ENCODE measurements at places on chromosomes 5 and 9. TPM values are rescaled to one million over a fixed set of nuclear protein-coding genes. Genes with fewer than 3 reads are reported as not detected.

- no peak overlapping the region for H3K27ac ChIP-seq
- H3K27me3 ChIP-seq, result no peaks in the 10 kb centered on the region
- DNase-seq, result no peak
- H3K4me3 ChIP-seq, result no peak overlapping the region
- H3K36me3 ChIP-seq, result no peaks in the 10 kb centered on the region
Measured at GRCh38 chr5:64534033-64534432, 28.2 kb downstream of the RGS7BP start.

GRCh38 chr9:109166771-109167601 lies at the start of gene FRRS1L:
Gene FRRS1L (minus strand): TSS chr9:109167249. CDS start chr9:109167138, 111 bp downstream.
- H3K27me3 ChIP-seq, result peaks cover 32% of the 10 kb centered on the region
- H3K4me3 ChIP-seq, result no peak within 1 kb of the TSS
- H3K36me3 ChIP-seq, result no peaks in the 10 kb centered on the region
- H3K27ac ChIP-seq, result no peak within 1 kb of the TSS
- DNase-seq, result no peak
- no peaks in the 10 kb centered on the region for H3K4me1 ChIP-seq

Gene TAF11L9
- not detected for total RNA-seq

Gene GPX8
- total RNA-seq, result 10.8 TPM

DNA sequence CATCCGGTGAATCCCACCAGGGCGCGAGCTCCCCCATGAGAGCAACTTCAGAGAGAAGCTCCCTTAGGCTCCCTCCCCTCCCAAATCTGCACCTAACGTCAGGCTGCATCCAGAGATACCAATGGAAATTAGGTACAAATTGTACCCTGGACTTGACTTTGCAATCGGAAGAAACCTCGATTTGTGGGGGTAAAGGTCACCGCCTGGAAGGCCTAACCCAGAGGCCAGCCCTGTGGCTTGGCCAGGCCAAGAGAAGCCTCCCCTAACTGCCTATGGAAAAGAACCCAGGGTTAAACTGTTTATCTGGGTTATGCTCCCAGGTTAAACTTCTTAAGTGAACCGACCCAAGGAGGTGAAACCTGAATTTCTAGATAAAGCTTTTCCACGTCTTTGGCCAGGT lies 80.4 kb downstream of the GTF3C4 start:
- peaks cover 5% of the 10 kb centered on the region for H3K4me1 ChIP-seq
- H3K27ac ChIP-seq, result no peak overlapping the region
- H3K4me3 ChIP-seq, result no peak overlapping the region
- DNase-seq, result no peak
- H3K27me3 ChIP-seq, result peaks cover 3% of the 10 kb centered on the region

DNA sequence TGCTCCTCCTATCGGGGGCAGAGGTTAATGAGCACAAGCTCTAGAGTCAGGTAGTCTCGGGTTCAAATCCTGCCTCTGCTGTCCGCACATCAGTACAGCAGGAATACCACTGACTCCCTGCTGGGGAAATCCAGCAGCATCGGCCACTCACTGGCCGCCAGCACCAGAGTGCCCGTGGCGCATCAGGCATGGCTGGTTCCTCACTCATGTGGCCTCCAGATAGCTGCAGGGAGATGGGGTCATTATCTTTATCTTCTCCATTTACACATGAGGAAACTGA lies 137.6 kb upstream of the COL5A1 start:
- H3K4me1 ChIP-seq, result no peaks in the 10 kb centered on the region
- peaks cover 28% of the 10 kb centered on the region for H3K27me3 ChIP-seq
- H3K4me3 ChIP-seq, result no peak overlapping the region
- no peak overlapping the region for H3K27ac ChIP-seq

DNA sequence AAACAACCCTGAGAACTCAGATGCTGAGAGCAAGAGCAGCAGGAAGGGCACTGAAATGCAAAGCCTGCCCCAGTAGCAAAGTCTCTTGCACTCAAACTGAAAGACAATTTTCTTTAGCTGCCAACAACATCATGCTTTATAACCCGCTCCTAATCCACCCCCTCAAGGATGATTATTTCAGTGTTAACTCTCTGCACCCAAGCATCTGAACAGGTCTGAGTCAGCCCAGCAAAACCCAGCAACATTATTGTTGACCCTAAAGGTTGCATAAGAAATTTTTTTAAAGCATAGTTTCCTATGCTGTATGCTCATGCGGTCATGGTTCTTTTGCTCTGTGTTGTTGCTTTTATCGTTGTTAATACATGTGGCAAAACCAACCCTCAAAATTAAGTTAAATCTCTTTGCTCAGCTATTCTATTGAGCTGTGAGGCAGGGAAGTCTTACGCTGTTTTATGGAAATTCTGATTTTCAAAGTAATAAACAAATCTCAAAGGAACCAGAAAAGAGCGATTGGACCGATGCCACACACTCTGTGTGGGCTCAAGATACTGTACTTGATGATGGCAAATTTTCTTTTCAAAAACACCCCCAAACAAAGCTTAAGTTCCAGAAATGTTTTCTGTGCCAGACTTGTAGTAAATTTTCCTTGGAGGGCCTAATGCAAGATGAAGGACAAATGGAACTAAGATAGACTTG lies 440.6 kb upstream of the MPDZ start:
- no peak overlapping the region for H3K27ac ChIP-seq
- H3K4me1 ChIP-seq, result peaks cover 13% of the 10 kb centered on the region
- no peak overlapping the region for H3K4me3 ChIP-seq
- H3K27me3 ChIP-seq, result no peaks in the 10 kb centered on the region

DNA sequence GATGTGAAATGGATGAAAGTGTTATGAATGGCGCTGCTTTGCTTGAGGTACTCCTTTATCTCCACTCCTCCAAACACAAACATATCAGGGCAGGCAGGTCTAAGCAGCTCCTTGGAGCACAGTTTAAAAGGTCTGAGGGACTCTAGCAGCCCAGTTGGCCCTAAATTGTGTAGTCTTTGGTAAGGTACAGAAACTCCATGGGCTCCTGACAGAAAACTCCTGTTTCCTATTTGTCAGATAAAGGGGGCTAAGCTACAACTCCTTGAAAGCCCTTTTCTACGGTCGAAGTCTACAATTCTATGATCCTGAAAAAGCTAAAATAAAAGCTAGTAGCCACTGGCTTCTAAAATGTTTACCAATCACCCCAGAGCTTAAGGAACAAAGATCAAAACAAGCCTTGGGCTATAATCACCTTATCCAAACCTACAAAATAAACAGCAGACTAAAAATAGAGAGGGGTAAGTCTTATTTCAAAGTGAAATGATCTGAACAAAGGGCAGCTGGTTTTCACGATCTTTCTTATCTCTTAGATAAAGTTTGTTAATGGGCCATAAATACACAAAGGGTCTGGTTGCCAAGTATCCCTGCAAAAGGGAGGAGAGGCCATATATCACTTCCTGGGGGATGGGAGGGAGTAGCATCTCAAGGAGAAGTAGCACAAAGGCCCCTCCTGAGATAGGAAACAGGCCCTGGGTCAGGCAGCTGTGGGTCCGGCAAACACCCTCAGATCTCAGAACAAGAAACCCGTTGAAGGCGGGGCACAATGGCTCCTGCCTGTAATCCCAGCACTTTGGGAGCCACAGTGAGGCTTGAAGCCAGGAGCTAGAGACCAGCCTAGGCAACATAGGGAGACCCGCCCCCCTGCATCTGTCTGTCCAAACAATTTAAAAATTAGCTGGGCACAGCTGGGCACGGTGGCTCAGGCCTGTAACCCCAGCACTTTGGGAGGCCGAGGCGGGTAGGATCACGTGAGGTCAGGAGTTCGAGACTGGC lies 28.3 kb upstream of the DENND4C start:
- H3K27me3 ChIP-seq, result no peaks in the 10 kb centered on the region
- H3K36me3 ChIP-seq, result no peaks in the 10 kb centered on the region
- no peak overlapping the region for H3K27ac ChIP-seq
- no peaks in the 10 kb centered on the region for H3K4me1 ChIP-seq
- no peak overlapping the region for H3K4me3 ChIP-seq

Gene HEMGN
- total RNA-seq, result 0.56 TPM

- no peaks in the 10 kb centered on the region for H3K27me3 ChIP-seq
- no peak overlapping the region for H3K4me3 ChIP-seq
- H3K27ac ChIP-seq, result no peak overlapping the region
- H3K36me3 ChIP-seq, result peaks cover 78% of the 10 kb centered on the region
- H3K4me1 ChIP-seq, result peaks cover 69% of the 10 kb centered on the region
- no peak for DNase-seq
Measured at GRCh38 chr5:179824745-179825112, 4.0 kb downstream of the SQSTM1 start.

DNA sequence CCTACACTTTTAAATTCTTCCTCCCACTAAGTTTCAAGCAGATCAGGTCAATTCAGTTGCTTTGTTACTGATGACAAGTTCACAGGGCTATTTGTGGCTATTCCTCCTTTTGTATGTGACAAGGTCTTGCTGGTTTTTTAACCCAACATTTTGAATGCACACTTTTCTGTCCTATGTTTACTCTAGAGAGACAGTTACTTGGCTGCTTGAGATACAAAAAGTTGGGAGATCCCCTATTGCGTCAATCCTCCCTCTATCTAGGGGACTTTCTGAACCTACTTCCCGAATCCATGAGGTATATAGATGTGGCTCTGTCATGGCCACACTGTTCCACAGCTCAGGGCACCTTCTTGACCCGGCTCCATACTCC lies 386.7 kb downstream of the NTRK2 start:
- no peak overlapping the region for H3K27ac ChIP-seq
- DNase-seq, result no peak
- no peaks in the 10 kb centered on the region for H3K36me3 ChIP-seq
- no peaks in the 10 kb centered on the region for H3K27me3 ChIP-seq
- H3K4me1 ChIP-seq, result no peaks in the 10 kb centered on the region

DNA sequence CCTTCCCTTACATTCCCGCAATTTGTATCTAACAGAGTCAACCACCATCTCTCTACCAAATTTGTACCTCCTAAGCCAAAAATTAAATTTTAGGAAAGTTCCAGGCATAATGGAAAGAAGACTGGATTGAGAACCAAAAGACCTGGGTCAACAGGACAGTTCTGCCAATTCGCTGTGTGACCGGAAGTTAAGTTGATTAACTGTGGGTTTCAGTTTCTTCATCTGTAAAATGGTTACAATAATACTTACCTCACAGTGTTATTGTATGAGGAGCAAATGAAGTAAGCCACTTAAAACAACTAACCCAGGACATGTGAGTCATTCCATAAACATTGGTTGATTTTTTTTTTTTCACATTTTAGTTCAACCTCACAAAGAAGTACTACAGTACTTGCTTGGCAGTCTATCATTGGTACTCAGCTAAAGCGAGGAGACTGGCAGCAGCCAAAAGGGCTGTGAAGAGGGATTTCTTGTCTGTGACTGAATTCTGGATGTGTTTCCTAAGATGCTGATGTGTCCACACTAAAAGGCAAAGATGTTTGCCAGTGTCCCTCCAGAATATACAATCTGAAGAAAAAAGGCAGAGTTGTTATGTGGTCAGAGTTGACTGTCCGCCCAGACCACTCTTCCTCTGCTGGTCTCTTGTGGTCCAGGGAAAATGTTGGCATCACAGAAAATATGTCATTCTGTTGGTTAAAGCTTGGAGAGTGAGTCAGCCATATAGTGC lies 198.6 kb downstream of the TLE1 start:
- no peaks in the 10 kb centered on the region for H3K36me3 ChIP-seq
- no peak overlapping the region for H3K4me3 ChIP-seq
- DNase-seq, result no peak

Data from lower lobe of right lung (tissue), 2 donors.